Kasumi-1 (cell line): ENCODE measurements at places on chromosomes 11 and 22.

GRCh38 chr11:28690746-28691145, 582.6 kb downstream of the METTL15 start:
- no peak for DNase-seq

GRCh38 chr11:15651816-15652215, 537.1 kb downstream of the INSC start:
- no peak for DNase-seq

DNA sequence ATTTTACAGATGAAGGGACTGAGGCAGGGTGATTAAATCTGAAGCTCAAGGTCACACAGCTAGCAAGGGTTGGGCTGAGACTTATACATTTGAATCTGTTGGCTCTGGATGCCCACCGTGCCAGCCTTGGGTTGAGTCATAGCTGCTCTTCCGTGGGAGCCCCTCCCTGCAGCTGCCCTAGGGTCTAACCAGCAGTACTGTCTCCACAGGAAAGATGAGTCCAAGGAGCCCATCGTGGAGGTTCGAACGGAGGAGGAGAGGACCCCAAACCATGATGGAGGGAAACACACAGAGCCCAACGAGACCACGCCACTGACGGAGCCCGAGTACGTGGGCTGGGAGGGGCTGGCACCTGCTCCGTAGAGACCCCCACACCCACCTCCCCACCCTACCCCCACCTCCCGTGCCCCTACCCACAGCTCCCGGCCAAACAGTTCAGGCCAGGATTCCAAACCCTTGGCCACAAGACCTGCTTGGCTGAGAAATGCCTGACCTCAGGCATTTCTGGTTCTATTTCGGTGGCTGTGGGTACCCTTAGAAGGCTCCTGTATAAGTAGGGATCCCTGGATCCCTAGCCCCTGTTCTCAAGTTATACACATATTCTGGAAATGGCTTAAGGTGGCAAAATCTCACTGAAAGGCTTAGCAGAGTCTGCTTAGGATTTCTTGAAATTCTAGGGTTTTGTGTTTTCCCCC, 42.7 kb upstream of the TTC12 start:
- no peak for DNase-seq

GRCh38 chr11:27868226-27868625, 168.0 kb upstream of the BDNF start:
- no peak for DNase-seq

- DNase-seq = no peak
These were observed 35.5 kb downstream of the ACO2 start for GRCh38 chr22:41504397-41504796.

DNA sequence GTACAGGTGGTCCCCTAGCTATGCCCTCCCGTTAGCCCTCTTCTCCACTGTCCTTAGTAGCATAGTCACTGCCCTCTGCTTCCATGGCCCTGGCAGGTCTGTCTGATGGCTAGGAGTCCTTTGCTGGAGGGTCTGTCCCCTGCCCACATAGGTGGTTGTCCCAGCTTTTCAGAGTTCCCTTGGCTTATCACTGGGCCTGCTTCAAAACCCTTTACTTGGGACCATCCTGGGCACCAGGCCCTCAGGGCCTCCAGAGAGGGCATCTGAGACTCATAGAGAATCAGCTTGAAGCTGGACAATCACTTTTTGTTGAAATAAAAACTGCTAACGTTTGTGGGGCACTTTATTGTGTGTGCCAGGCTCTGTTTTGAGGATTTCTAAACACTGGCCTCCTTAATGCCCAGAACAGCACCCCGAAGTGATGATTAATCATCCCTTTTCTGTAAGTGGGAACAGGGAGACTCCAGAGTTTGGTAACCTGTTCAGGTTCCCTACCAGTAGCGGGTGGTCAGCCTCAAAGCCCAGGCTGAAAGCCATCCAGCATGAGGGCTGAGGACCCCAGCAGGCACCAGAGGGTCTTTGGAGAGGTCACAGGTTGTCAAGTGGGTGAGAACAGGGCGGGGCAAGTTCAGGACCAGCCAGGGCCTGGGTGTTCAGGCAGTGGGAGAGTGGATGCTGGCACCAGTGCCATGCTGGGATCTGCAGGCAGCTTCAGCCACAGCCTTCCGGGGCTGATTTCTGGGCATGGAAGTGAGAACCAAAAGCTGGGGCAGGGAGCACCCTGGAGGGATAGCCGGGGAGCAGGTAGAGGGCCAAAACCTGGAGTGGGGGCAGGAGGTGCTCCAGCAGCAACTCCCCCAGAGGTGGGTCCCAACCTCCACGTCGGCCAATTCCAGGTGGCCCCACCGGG, 495 bp upstream of the KCNK4 start:
- DNase-seq = no peak

GRCh38 chr22:32687801-32688200, 113.7 kb upstream of the TIMP3 start:
- no peak for DNase-seq

- no peak for DNase-seq
These were observed 9.3 kb downstream of the MSANTD4 start for GRCh38 chr11:106012744-106013143.

DNA sequence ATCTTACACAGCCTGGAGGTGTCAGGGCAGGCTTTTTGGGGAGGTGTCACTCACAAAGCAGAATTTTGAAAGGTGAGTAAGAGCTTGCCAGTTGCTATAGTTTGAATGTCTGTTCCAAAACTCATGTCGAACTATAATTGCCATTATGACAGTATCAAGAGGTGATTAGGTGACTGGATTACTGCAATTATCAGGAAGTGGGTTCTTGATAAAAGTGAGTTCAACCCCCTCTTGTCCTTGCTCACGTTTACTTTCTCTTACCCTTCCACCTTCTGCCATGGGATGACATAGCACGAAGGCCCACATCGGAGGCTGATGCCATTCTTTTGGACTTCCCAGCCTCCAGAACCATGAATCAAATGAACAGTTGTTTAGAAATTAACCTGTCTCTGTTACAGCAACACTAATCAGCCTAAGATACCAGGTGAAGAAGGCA, 4.7 kb upstream of the C11orf86 start:
- DNase-seq = no peak

DNA sequence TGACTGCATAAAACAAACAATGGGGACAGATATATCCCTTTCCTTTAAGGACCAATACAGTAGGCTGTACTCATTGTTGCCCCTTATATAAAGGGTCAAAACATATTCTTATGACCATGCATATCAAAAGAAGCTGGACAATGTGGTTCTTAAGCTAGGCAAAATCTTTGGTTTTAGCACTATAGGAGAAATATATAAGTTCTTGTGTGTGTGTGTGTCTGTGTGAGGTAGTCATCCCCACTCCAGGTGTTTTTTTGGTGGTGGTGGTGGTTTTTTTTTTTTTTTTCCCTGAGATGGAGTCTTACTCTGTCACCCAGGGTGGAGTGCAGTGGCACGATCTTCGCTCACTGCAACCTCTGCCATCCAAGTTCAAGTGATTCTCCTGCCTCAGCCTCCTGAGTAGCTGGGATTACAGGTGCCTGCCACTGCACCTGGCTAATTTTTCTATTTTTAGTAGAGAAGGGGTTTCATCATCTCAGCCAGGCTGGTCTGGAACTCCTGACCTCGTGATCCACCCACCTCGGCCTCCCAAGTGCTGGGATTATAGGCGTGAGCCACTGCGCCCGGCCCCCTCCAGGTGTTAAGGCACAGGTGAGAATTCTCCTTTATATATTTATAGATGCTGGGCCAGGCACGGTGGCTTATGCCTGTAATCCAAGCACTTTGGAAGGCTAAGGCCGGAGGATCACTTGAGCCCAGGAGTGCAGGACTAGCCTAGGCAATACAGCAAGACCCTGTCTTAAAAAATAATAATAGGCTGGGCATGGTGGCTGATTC, 12.0 kb upstream of the ZNF143 start:
- no peak for DNase-seq
